ENCODE measurements at places on chromosomes 6 and 20.

DNA sequence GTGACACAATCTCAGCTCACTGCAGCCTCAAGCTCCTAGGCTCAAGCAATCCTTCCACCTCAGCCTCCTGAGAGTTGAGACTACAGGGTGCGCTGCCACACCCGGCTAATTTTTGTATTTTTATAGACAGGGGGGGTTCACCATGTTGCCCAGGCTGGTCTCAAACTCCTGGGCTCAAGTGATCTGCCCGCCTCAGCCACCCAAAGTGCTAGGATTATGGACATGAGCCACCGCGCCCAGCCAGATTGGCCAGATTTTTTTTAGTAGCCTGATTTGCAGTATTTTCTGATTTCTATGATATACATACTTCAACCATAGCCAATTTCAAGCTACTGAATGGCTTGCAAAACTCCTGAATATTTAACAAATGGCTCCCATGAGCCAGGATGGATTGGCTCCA, 21.4 kb upstream of the DLGAP4 start:
- no peak for DNase-seq

DNA sequence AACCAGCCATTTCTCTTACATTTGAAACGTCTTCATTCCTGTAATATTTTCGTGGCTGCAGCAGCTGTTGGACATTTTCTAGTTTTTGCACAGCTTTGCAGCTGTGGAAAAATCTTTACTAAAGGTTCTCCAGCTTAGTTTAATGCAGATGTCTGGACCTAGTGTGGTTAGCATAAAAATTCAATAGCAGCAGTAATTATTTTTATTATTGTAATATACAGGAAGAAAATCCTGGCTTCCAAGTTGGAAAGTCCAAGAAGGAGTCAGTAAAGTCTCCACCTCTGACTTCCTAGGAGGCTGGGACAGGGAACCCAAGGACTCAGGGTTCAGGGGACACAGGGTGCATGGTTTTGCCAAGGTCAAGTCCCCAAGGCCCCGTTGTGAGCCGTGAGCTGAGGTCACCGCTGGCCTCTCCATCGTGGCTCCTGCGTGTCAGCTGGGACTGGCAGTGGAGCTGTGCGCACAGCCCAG, 230.6 kb downstream of the FNDC1 start:
- DNase-seq, result no peak

DNA sequence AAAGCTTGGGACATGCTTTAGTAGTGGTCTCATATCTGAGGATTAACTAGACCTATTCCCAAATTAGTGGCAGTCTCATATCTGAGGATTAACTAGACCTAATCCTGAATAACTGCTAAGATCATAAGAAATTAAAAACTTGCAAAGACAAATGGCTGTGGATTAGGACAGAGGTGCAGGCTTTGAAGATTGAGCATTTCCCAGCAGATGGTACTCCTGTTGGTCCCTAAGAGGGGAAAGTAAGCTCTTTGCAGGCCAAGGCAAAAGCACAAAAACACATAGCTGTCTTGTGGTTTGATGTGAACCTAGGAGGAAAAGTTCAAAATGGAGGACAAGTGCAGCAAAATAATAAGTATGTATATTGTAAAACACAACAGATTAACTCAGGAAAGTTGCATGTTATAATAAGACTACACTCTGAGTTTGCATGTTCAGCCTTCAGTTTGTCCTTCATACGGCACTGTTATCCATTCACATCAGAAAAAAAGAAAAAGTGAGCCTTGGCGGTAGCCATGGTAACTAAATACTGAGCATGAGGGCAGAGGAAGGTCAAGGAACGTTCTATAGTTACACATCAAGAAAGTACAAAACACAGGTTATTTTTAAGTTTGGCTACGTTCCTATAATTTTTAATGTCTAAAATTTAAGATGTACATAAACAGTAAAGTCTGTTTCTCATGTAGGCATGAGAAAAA, 62.8 kb downstream of the FILIP1 start:
- DNase-seq, result no peak

DNA sequence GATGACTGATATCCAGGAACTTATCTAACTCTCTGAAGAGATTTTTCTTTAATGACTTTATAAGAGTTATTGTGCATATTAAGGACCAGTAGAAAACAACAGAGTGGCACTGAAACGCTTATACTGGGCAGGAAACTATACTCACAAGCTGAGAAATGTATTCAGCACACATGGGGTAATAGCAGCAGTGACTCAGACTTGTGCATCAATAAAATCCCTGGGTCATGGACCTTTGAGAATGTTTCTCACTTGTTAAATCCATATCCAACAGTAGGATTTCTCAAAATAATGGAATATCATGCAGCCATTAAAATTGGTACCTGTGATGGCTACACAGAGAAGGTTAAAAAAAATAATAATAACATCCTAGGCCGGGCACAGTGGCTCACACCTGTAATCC, 219.5 kb downstream of the BTBD9 start:
- DNase-seq, result no peak

DNA sequence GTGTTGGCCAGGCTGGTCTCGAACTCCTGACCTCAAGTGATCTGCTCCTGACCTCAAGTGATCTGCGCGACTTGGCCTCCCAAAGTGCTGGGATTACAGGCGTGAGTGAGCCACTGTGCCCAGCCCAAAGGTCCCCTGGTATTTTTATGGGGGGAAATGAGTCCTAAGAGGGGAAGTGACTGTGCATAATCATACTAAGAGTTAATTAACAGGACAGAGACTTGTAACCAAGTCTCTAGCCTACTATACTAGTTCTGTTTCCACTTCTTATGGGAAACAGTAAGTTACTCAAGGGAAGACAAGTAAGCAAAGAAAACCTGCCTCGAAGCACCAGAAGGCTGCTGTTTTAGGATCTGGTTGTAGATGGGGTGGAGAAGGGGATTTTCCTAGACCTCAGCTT, 27.9 kb downstream of the TCF15 start:
- DNase-seq, result no peak

Data from amniotic stem cell (primary cell).